Activated CD8-positive, alpha-beta T cell treated with anti-CD3 and anti-CD28 coated beads, Interleukin-2, amount 10 ng/mL, durations not matched to agents 7 days and 5 days (primary cell): ENCODE measurements at places on chromosomes 4 and X.
A peak's percentile ranks its signal among the peaks of the same experiment; 100 is the strongest.

GRCh38 chr4:130125467-130125866 is 1029.5 kb downstream of the C4orf33 start:
- no peak overlapping the region for H3K4me3 ChIP-seq
- DNase-seq = no peak
- no peaks in the 10 kb centered on the region for H3K4me1 ChIP-seq
- H3K36me3 ChIP-seq = no peaks in the 10 kb centered on the region

DNA sequence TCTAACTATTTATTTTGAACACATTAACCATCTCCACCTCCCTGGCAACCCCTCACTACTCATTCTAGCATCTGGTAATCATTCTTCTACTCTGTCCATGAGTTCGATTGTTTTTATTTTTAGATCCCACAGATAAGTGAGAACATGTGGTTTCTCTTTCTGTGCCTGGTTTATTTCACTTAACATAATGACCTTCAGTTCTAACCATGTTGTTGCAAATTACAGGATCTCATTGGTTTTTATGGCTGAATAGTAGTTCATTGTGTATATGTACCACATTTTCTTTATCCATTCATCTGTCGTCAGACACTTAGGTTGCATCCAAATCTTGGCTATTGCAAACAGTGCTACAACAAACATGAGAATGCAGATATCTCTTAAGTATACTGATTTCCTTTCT is 33.4 kb upstream of the FAM47B start:
- H3K4me3 ChIP-seq = no peak overlapping the region
- H3K36me3 ChIP-seq = no peaks in the 10 kb centered on the region
- no peak for DNase-seq
- H3K4me1 ChIP-seq = no peaks in the 10 kb centered on the region
- no peak overlapping the region for H3K27ac ChIP-seq

- H3K27me3 ChIP-seq = no peaks in the 10 kb centered on the region
- H3K4me1 ChIP-seq = no peaks in the 10 kb centered on the region
- H3K4me3 ChIP-seq = no peak overlapping the region
- no peak for DNase-seq
- H3K36me3 ChIP-seq = no peaks in the 10 kb centered on the region
These were observed 199.5 kb downstream of the MID1IP1 start for GRCh38 chrX:39000802-39001201.

GRCh38 chr4:170887396-170887795 is 797.6 kb upstream of the AADAT start:
- no peaks in the 10 kb centered on the region for H3K27me3 ChIP-seq
- no peak overlapping the region for H3K4me3 ChIP-seq
- no peak for DNase-seq
- no peaks in the 10 kb centered on the region for H3K4me1 ChIP-seq
- no peaks in the 10 kb centered on the region for H3K36me3 ChIP-seq

GRCh38 chr4:120520761-120521160 is 401.8 kb downstream of the PRDM5 start:
- no peaks in the 10 kb centered on the region for H3K4me1 ChIP-seq
- no peaks in the 10 kb centered on the region for H3K36me3 ChIP-seq
- H3K27ac ChIP-seq = no peak overlapping the region
- H3K27me3 ChIP-seq = no peaks in the 10 kb centered on the region
- DNase-seq = no peak

DNA sequence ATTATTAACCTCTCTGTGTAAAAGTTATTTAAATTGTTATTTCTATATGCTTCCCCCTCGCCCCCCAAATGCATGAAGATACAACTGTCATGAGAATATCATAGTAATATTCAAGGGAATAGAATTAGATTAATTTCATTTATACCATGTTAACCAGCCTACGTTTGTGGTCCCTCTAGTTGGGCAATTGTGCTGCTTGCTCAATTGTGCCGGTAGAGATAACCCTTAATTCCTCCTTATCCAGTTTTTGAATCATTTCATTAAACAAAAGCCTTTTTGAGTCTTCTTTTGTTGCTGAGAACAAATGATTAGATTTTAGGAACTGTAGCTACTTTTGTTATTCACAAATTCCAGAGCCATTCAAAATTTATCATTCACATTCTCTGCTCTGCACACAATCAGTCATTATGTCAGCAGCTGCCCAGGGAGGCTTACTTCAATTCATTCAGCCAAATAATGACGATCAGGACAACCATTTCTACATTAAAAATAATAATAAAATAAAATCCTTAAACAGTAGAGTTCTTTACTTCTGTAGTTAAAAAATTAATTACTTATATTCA is 98.1 kb downstream of the ADGRL3 start:
- DNase-seq = no peak
- no peaks in the 10 kb centered on the region for H3K27me3 ChIP-seq
- no peaks in the 10 kb centered on the region for H3K4me1 ChIP-seq
- H3K36me3 ChIP-seq = no peaks in the 10 kb centered on the region

DNA sequence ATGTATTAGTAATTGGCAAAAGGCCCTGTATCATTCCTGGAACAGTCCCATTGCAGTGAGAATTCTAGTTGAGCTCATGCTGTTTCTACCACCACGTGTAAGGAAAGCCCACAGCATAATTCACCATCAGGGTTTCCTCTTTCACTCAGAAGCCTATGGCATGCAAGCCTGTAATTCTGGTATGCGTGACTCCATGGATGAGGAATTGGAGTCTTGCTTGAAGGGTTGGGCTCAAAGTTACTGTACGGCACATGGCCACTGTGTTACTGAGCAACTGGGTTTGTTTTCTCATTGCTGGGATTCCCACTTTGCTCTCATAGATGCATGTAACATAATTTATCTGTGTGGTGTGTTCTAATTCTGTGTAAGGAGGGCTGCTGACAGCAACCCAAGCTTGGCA is 132.3 kb upstream of the NR3C2 start:
- H3K4me1 ChIP-seq = no peaks in the 10 kb centered on the region
- H3K27me3 ChIP-seq = no peaks in the 10 kb centered on the region
- H3K36me3 ChIP-seq = no peaks in the 10 kb centered on the region
- H3K4me3 ChIP-seq = no peak overlapping the region
- no peak overlapping the region for H3K27ac ChIP-seq

DNA sequence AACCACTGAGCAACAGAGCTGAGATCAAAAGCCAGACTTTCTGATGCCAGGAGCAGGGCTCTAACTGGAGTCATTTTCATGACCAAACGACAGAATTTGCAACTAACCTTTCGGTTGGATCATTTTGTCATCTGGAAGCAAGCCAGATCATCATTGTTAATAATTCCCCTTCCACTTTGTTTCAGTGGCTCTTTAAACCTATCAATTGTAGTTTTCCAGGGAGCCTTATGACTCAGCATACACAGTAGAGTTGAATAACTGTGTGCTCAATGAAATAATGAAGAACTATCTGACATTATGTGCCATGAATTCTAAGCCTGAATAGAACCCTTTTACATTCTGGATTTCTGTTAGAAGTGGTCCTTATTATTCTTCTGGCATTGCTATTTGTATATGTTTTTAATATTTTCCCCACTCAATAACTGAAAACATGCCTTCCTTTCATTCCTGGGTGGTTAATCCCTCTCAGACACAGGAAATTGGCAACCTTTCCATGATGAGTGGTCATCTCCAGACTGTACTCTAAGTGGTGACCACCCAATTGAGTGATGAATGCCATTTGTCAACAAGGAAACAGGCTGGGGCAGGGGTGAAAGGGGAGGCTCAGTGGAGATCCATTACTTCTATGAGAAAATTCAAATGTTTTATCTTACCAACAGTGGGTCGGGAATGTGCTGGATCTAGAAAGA is 431.8 kb downstream of the BCOR start:
- no peak overlapping the region for H3K4me3 ChIP-seq
- no peak overlapping the region for H3K27ac ChIP-seq
- H3K36me3 ChIP-seq = no peaks in the 10 kb centered on the region
- no peak for DNase-seq
- H3K4me1 ChIP-seq = no peaks in the 10 kb centered on the region

GRCh38 chr4:181698221-181698620 is 545.0 kb upstream of the TENM3 start:
- H3K27ac ChIP-seq = no peak overlapping the region
- no peaks in the 10 kb centered on the region for H3K36me3 ChIP-seq
- no peaks in the 10 kb centered on the region for H3K27me3 ChIP-seq
- H3K4me1 ChIP-seq = no peaks in the 10 kb centered on the region

- no peaks in the 10 kb centered on the region for H3K27me3 ChIP-seq
- no peak for DNase-seq
- peaks cover 13% of the 10 kb centered on the region for H3K36me3 ChIP-seq
- H3K4me1 ChIP-seq = peaks cover 12% of the 10 kb centered on the region
- H3K27ac ChIP-seq = no peak overlapping the region
These were observed 12.2 kb downstream of the TET2 start for GRCh38 chr4:105158837-105159236.

- no peaks in the 10 kb centered on the region for H3K36me3 ChIP-seq
- no peaks in the 10 kb centered on the region for H3K27me3 ChIP-seq
- H3K4me1 ChIP-seq = no peaks in the 10 kb centered on the region
- H3K4me3 ChIP-seq = no peak overlapping the region
These were observed 261.1 kb upstream of the PLCXD1 start for GRCh38 chrX:19912-20571.

GRCh38 chr4:177632481-177632880 is 190.2 kb upstream of the AGA start:
- H3K27ac ChIP-seq = no peak overlapping the region
- no peak overlapping the region for H3K4me3 ChIP-seq
- no peak for DNase-seq
- no peaks in the 10 kb centered on the region for H3K27me3 ChIP-seq
- H3K4me1 ChIP-seq = no peaks in the 10 kb centered on the region

- H3K27ac ChIP-seq = no peak overlapping the region
- H3K4me1 ChIP-seq = peaks cover 15% of the 10 kb centered on the region
- H3K36me3 ChIP-seq = no peaks in the 10 kb centered on the region
- H3K4me3 ChIP-seq = no peak overlapping the region
- DNase-seq = no peak
These were observed 48.2 kb upstream of the KLF3 start for GRCh38 chr4:38615847-38616246.

- H3K4me1 ChIP-seq = peaks cover 2% of the 10 kb centered on the region
- DNase-seq = no peak
- peaks cover 11% of the 10 kb centered on the region for H3K27me3 ChIP-seq
- no peaks in the 10 kb centered on the region for H3K36me3 ChIP-seq
- H3K27ac ChIP-seq = no peak overlapping the region
- no peak overlapping the region for H3K4me3 ChIP-seq
These were observed 230.5 kb downstream of the IDS start for GRCh38 chrX:149274516-149275105.

GRCh38 chr4:1542516-1543320 is 136.5 kb upstream of the NKX1-1 start:
- no peaks in the 10 kb centered on the region for H3K36me3 ChIP-seq
- no peak for DNase-seq
- H3K4me1 ChIP-seq = peaks cover 4% of the 10 kb centered on the region
- no peak overlapping the region for H3K4me3 ChIP-seq
- H3K27ac ChIP-seq = no peak overlapping the region

GRCh38 chr4:3645711-3646679 is 113.8 kb upstream of the LRPAP1 start:
- H3K27ac ChIP-seq = no peak overlapping the region
- H3K36me3 ChIP-seq = no peaks in the 10 kb centered on the region
- no peak overlapping the region for H3K4me3 ChIP-seq
- no peaks in the 10 kb centered on the region for H3K27me3 ChIP-seq
- no peaks in the 10 kb centered on the region for H3K4me1 ChIP-seq

- H3K27ac ChIP-seq = no peak overlapping the region
- peaks cover 70% of the 10 kb centered on the region for H3K4me1 ChIP-seq
- H3K36me3 ChIP-seq = peaks cover 3% of the 10 kb centered on the region
- no peak for DNase-seq
- peaks cover 90% of the 10 kb centered on the region for H3K27me3 ChIP-seq
These were observed 589 bp upstream of the NEUROG2 start for GRCh38 chr4:112516471-112517066.

GRCh38 chr4:61994036-61994435 is 793.9 kb downstream of the ADGRL3 start:
- no peak for DNase-seq
- H3K27me3 ChIP-seq = no peaks in the 10 kb centered on the region
- no peaks in the 10 kb centered on the region for H3K36me3 ChIP-seq
- H3K4me1 ChIP-seq = no peaks in the 10 kb centered on the region
- H3K27ac ChIP-seq = no peak overlapping the region

- H3K4me3 ChIP-seq = no peak overlapping the region
- no peak overlapping the region for H3K27ac ChIP-seq
- DNase-seq = no peak
- no peaks in the 10 kb centered on the region for H3K4me1 ChIP-seq
- no peaks in the 10 kb centered on the region for H3K36me3 ChIP-seq
- H3K27me3 ChIP-seq = no peaks in the 10 kb centered on the region
These were observed 482.0 kb upstream of the TENM3 start for GRCh38 chr4:181761156-181761555.

DNA sequence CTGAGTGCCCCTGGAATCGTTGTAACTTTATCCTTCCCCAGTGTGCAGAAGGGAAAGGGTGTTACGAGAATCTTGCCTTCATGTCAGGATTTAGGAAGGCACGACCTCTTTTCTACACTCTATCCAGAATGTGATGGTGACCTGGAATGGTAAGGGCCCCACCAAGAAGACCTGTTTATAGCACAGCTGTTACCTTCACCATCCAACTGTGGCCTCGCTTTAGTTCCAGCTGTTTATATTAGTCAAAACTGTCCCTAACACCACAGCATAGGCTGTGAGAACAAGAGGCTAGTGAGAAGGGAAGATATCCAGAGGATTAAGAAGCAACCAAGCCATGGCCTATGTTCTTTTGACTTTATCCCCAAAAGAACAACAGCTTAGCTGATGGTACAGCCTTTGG is 28.0 kb downstream of the ARX start:
- no peak for DNase-seq
- no peak overlapping the region for H3K27ac ChIP-seq
- no peaks in the 10 kb centered on the region for H3K4me1 ChIP-seq
- no peaks in the 10 kb centered on the region for H3K27me3 ChIP-seq

DNA sequence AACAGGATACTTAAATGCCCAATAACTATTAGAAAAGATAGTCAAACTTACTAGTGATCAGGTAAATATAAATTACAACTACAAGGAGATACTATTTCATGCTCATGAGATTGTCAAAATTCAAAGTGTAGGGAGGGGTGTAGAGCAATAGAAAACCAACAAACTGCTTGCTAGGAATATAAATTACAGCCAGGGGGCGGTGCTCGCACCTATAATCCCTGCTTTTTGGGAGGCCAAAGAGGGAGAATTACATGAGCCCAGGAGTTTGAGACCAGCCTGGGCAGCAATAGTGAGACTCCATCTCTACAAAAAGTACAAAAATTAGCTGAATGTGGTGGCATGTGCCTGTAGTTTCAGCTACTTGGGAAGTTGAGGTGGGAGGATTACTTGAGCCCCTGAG is 556.5 kb upstream of the NR3C2 start:
- no peaks in the 10 kb centered on the region for H3K36me3 ChIP-seq
- H3K27me3 ChIP-seq = no peaks in the 10 kb centered on the region

DNA sequence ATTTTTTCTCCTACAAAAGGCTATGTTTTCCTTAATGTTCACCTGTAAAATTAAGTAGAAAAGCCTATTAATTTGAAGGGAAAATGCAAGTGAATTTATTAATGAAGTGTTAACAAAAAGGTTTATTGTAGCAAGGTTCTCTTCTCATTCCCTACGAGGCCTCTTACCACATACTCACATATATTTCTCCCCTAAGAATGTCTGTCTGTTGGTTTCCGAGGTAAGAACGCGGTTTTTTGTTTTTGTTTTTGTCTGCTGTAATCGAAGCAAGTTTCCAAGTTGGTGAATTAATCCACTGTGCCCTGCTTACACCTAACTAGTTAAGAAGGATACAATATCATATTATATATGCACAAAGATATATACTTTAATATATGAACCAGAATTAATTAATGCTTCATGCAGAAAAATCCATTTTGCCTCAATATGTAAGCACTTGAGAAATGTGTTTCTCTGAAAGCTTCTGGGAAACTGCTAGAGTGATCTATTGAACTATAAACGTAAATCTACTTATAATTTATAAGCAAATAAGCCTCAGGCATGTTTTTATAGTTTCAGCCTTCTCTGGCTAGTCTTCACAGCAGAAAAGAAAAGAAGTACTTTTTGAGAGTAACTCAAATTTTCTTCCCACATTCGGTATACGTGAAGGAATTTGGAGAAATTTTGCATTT is 120.8 kb downstream of the EGF start:
- no peak for DNase-seq
- no peak overlapping the region for H3K27ac ChIP-seq
- peaks cover 18% of the 10 kb centered on the region for H3K4me1 ChIP-seq
- peak overlapping the region; percentile 33 for H3K4me3 ChIP-seq
